ENCODE measurements at places on chromosomes 11 and 22. TPM values are rescaled to one million over a fixed set of nuclear protein-coding genes. Genes with fewer than 3 reads are reported as not detected.

The FAM111B gene
- 6.9 TPM for total RNA-seq

The OR52N5 gene
- not detected for total RNA-seq

The SCN4B gene
- not detected for total RNA-seq

The TH gene
- total RNA-seq: under 0.01 TPM

The BIRC2 gene
- total RNA-seq: 44.4 TPM

DNA sequence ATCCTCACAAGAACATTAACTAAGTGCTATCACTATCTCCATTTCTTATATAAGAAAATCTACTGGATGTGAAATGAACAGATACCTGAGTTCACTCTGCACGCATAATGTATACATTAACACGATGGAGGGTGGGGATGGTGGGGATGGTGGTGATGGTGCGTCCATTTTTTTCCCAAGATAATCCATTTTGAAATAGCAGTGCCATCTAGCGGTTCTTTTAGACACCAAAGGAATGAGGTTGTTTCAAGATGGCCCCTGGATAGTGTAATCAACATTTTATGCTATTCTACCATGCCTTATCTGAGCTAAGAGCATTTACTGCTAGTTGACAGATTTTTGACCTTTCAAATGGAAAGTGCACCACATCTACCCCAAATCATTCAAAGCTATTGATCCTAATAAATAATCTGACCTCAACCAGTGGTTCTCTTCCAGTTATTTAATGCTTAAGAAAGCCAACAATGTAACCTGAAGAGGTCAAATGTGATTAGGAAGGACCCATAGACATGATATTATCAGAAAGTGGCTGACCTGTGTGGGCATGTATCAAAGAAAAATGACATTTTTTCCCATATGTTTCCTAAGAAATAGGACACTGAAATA is 714.7 kb upstream of the TENM4 start:
- no peak for DNase-seq

DNA sequence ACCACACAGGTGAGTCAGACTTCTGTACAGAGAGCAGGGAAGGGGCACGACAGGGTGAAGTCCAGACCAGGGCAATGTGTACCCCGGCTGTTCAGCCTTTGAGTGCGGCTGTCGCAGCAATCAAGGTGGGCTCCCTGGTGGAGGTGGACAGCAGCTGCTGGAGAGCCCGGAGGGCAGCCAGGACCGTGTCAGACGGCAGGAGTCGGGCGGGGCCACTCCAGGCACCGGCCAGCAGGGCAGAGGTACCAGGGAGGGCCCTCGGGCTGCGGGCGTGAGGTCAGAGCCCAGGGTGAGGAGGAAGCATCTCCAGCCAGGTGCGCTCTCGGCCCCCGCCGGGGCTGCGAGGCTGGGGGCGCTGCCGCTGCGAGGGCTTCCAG is 802 bp upstream of the PIM3 start:
- DNase-seq: no peak

GRCh38 chr11:132680584-132680983 is 851.7 kb downstream of the OPCML start:
- DNase-seq: no peak

- no peak for DNase-seq
Measured at GRCh38 chr11:76724171-76724768, 53.7 kb upstream of the LRRC32 start.

DNA sequence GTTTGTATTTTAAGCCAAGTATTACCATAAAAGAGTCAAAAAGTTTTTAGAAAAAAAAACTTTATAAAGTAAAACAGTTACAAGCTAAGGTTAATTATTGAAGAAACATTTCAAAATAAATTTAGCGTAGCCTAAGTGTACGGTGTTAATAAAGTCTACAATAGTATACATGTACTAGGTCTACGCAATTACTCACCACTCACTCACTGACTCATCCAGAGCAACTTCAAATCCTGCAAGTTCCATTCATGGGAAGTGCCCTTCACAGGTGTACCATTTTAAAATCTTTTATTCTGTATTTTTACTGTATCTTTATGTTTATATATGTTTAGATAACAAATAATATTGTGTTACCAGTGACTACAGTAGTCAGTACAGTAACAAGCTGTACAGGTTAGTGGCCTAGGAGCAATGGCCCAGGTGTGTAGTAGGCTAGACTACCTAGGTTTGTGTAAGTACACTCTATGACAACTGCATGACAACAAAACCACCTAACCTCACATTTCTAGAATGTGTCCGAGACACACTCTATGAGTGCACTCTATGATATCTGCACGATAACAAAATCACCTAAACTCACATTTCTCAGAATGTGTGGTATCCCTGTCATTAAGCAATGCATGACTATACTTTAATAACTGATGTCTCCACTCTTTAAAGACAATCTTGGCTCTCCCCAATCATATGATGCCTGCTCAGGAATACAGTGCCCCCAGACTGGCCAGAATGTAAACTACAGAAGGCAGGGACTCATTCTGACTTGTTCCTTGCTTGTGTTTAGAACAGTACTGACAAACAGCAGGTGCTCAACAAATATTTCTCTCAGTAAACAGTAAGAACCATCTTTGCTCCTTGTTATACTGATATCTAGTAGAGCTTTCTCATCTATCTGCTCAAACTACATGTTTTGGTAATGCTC is 21.2 kb downstream of the KMT5B start:
- no peak for DNase-seq

DNA sequence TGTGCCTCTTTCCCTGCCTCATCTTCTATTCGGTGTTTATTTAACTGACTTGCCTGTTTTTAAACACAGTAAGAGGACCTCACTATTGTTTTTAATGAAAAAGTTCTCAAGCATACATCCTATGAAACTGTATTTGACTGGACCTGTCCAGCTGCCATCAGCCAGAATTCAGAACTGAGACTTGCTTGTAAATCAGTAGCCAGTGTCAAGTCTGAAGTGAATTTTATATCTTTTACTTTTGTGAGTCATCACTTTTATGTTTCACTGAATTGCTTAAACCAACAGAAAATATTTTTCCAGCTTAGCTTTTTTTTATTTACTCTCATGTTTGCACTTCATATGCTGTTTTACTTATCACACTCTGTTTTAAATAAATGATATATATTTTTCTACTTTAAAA is 88.3 kb downstream of the LUZP2 start:
- no peak for DNase-seq

- no peak for DNase-seq
Measured at GRCh38 chr22:48357196-48357595, 1470.5 kb downstream of the BRD1 start.

Measured in lung microvascular endothelial cell (primary cell).